Fibroblast of lung (primary cell): ENCODE measurements at places on chromosomes 3 and 15.

DNA sequence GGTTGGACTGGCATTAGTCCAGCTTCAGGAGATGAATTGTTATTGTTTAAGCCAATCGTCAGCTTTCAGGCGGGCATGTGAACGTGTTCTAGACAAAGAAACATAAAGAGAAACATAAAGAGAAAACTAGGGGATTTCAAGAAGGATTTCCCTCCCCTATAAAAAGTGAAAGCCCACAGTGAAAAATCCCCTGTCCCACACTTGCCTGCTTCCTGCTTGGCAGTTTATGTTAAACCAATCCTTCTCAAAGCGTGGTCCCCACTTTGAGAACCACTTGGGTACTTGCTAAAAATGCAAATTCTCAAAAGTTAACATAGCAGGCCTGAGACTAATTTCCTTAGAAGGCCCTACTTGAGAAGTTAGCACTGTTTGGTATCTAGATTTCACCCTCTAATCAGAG is 293.0 kb upstream of the SOX14 start:
- no peaks in the 10 kb centered on the region for H3K4me1 ChIP-seq
- H3K4me3 ChIP-seq: no peak overlapping the region
- no peaks in the 10 kb centered on the region for H3K36me3 ChIP-seq

- H3K27ac ChIP-seq: no peak overlapping the region
- no peaks in the 10 kb centered on the region for H3K36me3 ChIP-seq
- H3K27me3 ChIP-seq: no peaks in the 10 kb centered on the region
- no peaks in the 10 kb centered on the region for H3K4me1 ChIP-seq
These were observed 246.9 kb upstream of the THRB start for GRCh38 chr3:24741506-24741905.

- H3K4me1 ChIP-seq: no peaks in the 10 kb centered on the region
- peaks cover 12% of the 10 kb centered on the region for H3K27me3 ChIP-seq
- H3K36me3 ChIP-seq: no peaks in the 10 kb centered on the region
- no peak overlapping the region for H3K27ac ChIP-seq
- H3K4me3 ChIP-seq: no peak overlapping the region
- no peak for DNase-seq
These were observed 40.5 kb downstream of the HES1 start for GRCh38 chr3:194176274-194176991.

DNA sequence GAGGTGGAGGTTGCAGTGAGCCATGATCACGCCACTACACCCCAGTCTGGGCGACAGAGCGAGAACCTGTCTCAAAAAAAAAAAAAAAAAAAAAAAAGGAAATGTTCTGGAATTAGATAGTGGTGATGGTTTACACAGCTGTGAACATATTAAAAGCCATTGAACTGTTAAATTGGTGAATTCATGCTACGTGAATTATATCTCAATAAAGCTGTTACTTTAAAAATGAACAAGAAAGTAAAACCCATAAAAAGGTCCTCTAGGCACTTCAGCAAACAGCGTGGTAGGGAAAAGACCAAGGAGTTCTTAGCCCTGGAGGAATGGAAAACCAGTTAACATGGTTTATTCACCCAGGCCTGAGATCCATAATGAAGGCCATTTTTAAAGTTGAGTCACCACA is 180.1 kb downstream of the ATG7 start:
- no peak for DNase-seq
- H3K27me3 ChIP-seq: no peaks in the 10 kb centered on the region
- no peaks in the 10 kb centered on the region for H3K36me3 ChIP-seq

- no peak overlapping the region for H3K27ac ChIP-seq
- H3K36me3 ChIP-seq: no peaks in the 10 kb centered on the region
- no peaks in the 10 kb centered on the region for H3K4me1 ChIP-seq
- no peak for DNase-seq
These were observed 54.2 kb downstream of the SYN2 start for GRCh38 chr3:12058408-12058807.
